NCI-H1930 (cell line): ENCODE measurements at places on chromosomes 5 and 9.

GRCh38 chr5:157603333-157604190 is 28.0 kb upstream of the ADAM19 start:
- no peak for DNase-seq

DNA sequence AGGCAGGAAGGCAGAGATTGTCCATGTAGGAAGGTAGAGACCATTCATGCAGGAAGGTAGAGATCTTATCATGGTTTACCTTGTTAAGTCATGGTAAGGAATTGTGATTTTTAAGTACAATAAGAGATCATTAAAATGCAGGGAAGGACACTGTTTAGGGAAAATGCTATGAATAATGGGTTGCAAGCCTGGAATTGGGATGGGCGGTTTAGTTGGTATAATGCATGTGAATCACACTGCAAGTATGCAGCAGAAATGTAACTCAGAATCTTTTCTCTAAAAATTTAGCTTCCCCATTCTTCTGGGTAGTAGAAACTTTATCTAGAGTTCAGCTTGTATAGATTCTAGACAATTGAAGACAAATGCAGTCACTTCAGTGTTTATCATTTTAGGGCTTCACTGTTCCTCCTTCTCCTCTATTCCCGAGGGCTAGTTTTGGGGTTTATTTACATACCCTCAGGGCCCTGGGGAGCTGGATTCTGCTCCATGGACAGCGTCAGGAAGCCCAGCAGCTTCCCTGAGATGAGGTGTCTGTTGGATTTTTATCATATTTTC is 212.0 kb downstream of the SREK1 start:
- no peak for DNase-seq

DNA sequence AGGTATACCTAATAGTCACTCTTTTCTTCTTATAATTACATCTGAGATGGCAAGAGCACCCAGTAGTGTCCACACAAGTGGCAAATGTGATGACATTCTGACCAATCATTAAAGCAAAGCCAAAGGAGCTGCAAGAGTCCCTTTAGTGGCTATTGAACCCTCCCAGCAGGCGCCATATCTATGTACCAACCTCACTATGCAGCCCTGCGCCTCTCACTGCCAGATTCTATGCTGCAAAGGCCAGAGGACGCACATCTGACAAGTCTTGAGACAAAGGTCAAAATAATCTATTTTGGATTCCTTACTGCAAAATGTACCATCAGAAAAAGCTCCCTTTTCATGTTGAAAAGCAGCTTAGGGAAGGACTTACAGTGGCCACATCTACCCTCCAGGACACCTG is 47.0 kb downstream of the EPB41L4B start:
- no peak for DNase-seq

DNA sequence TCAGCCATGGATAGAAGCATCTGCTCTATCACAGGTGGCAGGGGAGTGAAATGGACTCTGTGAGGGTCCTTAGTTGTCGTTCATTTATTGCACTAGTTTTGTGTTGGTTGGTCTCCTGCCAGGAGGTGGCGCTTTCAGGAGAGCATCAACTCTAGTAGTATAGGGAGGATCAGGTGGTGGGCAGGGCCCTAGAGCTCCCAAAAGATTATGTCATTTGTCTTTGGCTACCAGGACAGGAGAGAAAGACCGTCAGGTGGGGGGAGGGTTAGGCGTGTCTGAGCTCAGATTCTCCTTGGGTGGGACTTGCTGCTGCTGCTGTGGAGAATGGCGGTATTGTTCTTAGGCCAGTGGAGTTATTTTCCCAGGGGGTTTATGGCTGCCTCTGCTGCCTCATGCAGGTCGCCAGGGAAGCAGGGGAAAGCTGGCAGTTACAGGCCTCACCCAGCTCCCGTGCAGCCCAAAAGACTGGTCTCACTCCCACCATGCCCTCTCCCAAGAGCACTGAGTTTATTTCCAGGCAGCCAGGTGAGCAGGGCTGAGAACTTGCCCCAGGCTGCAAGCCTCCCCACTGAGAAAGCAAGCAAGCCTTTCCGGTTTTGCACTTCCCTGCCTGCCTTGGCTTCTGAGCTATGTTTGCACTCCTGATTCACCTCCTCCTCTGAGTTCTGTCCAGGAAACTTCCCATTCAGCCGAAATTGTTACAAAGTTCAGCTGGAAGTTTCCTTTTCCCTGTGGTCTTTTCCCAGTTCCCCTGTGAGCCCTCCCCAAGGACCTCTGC is 317.3 kb downstream of the TAF11L14 start:
- DNase-seq = no peak

DNA sequence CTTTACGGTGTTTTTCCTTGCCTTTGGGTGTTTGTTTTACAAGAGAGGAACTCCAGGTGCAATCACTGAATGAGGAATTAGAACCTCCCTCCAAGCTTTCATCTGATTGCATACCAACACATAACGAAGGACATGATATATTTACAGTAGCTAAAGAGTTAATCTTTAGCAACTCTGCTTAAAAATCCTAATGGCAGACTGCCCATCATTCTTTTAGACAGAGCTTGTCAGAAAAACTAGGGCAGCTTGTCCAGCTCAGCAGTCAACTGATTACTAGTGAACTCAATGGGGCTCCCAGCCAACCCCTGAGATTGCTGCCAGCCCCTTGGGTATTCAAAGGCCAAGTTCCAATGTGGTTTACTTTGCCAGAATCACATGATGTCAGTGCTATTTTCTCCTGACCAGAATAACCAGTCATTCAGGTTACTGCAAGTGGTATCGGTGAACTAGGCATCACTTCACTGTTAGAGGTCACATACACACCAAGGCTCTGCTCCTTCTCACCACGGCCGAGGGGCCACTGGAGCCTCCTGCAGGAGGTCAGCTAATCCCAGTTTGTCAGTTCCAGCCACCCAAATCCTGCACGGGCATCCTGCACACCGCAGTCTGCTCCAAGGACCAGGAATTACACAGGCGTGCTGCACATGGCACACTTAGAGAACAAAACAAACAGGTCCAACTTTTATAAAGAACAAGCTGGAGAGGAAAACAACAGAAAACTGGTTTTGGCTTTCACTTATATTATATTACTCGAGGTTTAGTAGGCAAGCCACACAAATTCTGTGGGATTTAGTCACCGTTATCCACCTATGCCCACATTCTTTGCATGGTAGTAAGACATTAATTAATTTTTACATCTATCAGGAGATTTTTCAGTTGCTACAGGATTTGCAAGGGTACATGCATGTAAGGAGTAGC is 62.5 kb downstream of the NFIB start:
- DNase-seq = no peak

- DNase-seq = no peak
Measured at GRCh38 chr9:95819636-95820035, 55.9 kb upstream of the ERCC6L2 start.
